Breast epithelium (tissue), 4 donors: ENCODE measurements at places on chromosomes 3 and 15.
A peak's percentile ranks its signal among the peaks of the same experiment; 100 is the strongest.

DNA sequence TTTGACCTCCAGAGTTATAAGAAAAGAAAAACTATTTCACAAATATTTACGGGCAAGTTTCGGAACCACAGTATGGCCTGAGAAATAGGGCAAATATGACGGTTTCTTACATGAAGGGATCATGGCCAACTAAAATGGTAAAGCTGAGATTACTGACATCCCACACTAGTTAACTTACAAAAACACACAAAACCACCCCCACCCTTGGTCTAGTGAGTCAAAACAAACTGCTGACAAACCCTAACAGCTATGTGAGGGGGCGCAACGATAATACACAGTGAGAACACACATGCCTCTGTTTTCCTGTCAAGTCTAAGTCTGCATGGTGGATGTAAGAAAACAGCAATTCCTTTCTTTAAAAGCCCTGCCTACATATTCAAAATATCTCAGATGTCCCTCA lies 32.3 kb downstream of the CBLB start:
- peak overlapping the region; percentile 53 for H3K27ac ChIP-seq
- H3K36me3 ChIP-seq: no peaks in the 10 kb centered on the region
- DNase-seq: no peak

- no peak overlapping the region for H3K4me3 ChIP-seq
- no peaks in the 10 kb centered on the region for H3K4me1 ChIP-seq
- no peak for DNase-seq
- H3K27me3 ChIP-seq: no peaks in the 10 kb centered on the region
These were observed 32.6 kb downstream of the ETFA start for GRCh38 chr15:76278651-76279050.

DNA sequence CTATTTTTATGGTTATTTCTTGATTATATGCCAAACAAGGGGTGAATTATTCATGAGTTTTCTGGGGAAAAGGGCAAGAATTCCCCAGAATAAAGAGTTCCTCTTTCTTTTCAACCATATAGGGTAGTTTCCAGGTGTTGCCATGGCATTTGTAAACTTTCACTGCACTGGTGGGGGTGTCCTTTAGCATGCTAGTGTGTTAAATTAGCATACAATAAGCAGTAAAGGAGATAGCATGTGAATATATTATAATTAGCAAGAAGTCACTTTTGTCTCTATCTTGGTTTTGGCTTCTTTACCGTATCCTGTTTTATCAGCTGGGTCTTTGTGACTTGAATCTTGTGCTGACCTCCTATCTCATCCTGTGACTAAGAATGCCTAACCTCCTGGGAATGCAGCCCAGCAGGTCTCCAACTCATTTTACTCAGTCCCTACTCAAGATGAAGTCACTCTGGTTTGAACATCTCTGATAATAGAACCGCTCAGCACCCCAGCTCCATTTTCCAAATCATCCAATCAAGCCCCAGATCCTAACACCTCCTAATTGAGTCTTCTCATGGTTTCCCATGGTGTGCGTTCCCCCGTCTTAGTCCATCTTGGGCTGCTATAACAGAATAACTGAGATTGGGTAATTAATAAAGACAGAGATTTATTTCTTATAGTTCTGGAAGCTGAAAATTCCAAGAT lies 3.4 kb upstream of the SELENOT start:
- no peak overlapping the region for H3K4me3 ChIP-seq
- no peaks in the 10 kb centered on the region for H3K27me3 ChIP-seq
- H3K36me3 ChIP-seq: no peaks in the 10 kb centered on the region
- no peak for DNase-seq
- H3K4me1 ChIP-seq: no peaks in the 10 kb centered on the region
- H3K27ac ChIP-seq: no peak overlapping the region

GRCh38 chr3:197283045-197283444 lies 15.4 kb downstream of the DLG1 start:
- H3K4me3 ChIP-seq: no peak overlapping the region
- H3K4me1 ChIP-seq: no peaks in the 10 kb centered on the region
- no peaks in the 10 kb centered on the region for H3K36me3 ChIP-seq
- H3K27me3 ChIP-seq: no peaks in the 10 kb centered on the region

DNA sequence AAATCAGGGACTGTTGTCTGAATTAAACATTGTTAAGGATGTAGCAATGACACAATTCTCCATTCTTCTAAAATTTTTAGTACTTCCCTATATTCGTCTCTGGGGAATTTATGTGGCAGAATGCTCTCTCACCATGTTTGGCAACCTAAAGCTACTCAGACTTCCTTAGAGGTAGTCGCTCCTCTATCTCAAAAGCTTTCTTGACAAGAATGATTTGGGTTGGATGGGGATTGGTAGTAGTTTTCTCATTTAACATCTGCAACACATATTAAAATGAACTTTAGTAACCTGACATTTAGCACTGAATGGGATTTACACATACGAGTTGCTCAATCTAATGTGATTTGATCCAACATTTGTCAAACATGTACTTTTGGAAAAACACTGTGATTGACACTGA lies 233.3 kb downstream of the RBMS3 start:
- no peaks in the 10 kb centered on the region for H3K36me3 ChIP-seq
- DNase-seq: no peak
- H3K4me1 ChIP-seq: peaks cover 10% of the 10 kb centered on the region
- peak overlapping the region; percentile 13 for H3K27ac ChIP-seq
- no peaks in the 10 kb centered on the region for H3K27me3 ChIP-seq
- H3K4me3 ChIP-seq: no peak overlapping the region

DNA sequence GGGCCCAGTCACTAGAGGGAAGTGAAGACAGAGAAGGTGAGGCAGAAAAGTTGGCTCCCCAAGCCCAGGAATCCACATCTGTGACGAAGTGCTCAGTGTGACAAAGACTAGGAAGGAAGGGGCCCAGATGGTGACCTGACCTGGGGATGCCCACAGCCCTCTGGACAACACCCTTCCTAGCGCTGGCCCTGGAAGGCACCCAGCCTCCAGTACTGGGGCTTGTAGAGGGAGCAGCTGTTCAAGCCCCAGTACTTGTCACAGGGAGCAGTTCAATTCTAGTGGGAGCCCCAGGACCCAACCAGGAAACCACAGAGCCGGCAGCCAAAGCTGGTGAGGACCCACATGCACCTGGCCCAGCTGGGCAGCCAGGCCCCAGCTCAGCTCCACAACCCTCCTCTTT lies 190.8 kb downstream of the XXYLT1 start:
- peak overlapping the region; percentile 20 for H3K4me3 ChIP-seq
- no peak for DNase-seq
- no peaks in the 10 kb centered on the region for H3K36me3 ChIP-seq
- peaks cover 14% of the 10 kb centered on the region for H3K4me1 ChIP-seq
- no peaks in the 10 kb centered on the region for H3K27me3 ChIP-seq

DNA sequence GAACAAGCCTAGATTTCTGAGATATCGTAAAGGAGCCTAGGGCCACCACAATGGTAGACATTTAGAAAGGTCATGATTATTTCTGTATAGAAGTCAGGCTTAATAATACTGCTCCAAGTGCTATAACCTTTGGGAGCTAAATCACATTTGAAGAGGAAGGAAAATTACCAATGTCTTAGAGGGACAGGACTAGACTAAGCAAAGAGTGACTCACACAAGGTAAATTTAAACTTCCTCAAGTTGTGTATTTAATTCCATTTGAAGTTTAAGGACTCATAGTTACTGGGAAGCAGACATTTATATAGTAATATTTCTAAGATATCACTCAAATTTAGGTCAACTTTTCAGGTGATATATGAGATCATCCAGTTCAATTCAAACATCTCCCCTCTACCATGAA lies 227.6 kb upstream of the MME start:
- H3K4me3 ChIP-seq: no peak overlapping the region
- H3K27ac ChIP-seq: no peak overlapping the region
- no peaks in the 10 kb centered on the region for H3K4me1 ChIP-seq
- DNase-seq: no peak

GRCh38 chr3:52070724-52071621 lies 14.6 kb upstream of the DUSP7 start:
- peaks cover 5% of the 10 kb centered on the region for H3K4me1 ChIP-seq
- H3K4me3 ChIP-seq: peak overlapping the region; percentile 15
- H3K27ac ChIP-seq: peak overlapping the region; percentile 77
- H3K27me3 ChIP-seq: no peaks in the 10 kb centered on the region
- no peak for DNase-seq

- no peaks in the 10 kb centered on the region for H3K27me3 ChIP-seq
- no peak overlapping the region for H3K27ac ChIP-seq
- DNase-seq: no peak
- no peaks in the 10 kb centered on the region for H3K4me1 ChIP-seq
- no peak overlapping the region for H3K4me3 ChIP-seq
- H3K36me3 ChIP-seq: no peaks in the 10 kb centered on the region
These were observed 77.6 kb downstream of the EDEM1 start for GRCh38 chr3:5264896-5265770.

GRCh38 chr3:152160350-152161011 lies 108.2 kb upstream of the MBNL1 start:
- H3K4me3 ChIP-seq: no peak overlapping the region
- no peaks in the 10 kb centered on the region for H3K27me3 ChIP-seq
- no peak overlapping the region for H3K27ac ChIP-seq

GRCh38 chr3:169245631-169246030 lies 417.9 kb downstream of the MECOM start:
- DNase-seq: no peak
- H3K4me1 ChIP-seq: no peaks in the 10 kb centered on the region
- no peak overlapping the region for H3K27ac ChIP-seq
- no peak overlapping the region for H3K4me3 ChIP-seq
- H3K27me3 ChIP-seq: peaks cover 2% of the 10 kb centered on the region
- H3K36me3 ChIP-seq: no peaks in the 10 kb centered on the region

- no peak overlapping the region for H3K27ac ChIP-seq
- no peak for DNase-seq
- H3K27me3 ChIP-seq: no peaks in the 10 kb centered on the region
These were observed 142.0 kb upstream of the ATP2B2 start for GRCh38 chr3:10647376-10647775.

DNA sequence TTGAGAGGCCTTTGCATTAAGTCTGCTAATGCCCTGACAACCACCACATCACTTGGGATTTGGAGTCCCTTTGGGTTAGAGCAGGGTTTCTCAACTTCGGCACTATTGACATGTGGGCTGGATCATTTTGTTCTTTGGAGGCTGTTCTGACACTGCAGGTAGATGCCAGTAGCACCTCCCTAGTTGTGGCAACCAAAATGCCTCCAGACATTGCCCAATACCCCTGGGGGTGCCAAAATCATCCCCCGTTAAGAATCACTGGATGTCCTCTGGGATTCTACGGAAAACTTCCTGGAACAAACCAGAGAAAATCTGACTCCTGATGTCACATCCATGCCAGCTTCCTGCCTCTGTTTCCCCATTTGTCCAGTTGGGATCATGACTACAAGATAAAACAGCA lies 37.2 kb upstream of the BLM start:
- no peak for DNase-seq
- H3K4me1 ChIP-seq: no peaks in the 10 kb centered on the region
- H3K27me3 ChIP-seq: no peaks in the 10 kb centered on the region
- H3K27ac ChIP-seq: peak overlapping the region; percentile 48
- H3K4me3 ChIP-seq: no peak overlapping the region
- H3K36me3 ChIP-seq: no peaks in the 10 kb centered on the region

DNA sequence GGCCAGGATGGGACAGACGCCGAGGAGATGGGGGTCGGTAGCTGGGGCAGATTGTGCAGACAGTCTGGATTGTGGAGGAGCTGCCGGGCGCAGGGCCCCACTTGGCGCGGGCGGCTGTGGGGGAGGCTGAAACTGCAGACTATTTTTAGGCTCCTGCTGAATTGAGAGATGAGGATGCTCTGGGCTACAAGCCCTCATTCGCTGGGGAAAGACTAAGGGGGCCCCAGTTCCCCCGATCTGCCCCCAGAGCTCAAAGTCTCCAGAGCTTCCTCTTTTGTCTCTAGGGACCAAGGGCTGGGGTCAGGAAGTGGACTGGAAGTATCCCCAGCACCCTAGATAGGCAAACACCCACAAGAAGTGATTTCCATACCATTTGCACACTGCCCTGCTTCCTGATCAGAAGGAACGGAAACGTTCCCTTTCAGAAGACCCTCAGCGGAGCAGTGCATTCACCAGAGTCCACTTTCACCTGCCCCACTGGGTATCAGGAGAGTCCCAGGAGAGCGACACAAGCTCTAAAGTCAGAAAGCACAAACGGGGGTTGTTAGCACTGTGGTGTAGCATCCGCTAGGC lies 29.7 kb downstream of the SEMA7A start:
- H3K36me3 ChIP-seq: no peaks in the 10 kb centered on the region
- DNase-seq: no peak
- no peak overlapping the region for H3K27ac ChIP-seq
- no peak overlapping the region for H3K4me3 ChIP-seq
- H3K4me1 ChIP-seq: no peaks in the 10 kb centered on the region

DNA sequence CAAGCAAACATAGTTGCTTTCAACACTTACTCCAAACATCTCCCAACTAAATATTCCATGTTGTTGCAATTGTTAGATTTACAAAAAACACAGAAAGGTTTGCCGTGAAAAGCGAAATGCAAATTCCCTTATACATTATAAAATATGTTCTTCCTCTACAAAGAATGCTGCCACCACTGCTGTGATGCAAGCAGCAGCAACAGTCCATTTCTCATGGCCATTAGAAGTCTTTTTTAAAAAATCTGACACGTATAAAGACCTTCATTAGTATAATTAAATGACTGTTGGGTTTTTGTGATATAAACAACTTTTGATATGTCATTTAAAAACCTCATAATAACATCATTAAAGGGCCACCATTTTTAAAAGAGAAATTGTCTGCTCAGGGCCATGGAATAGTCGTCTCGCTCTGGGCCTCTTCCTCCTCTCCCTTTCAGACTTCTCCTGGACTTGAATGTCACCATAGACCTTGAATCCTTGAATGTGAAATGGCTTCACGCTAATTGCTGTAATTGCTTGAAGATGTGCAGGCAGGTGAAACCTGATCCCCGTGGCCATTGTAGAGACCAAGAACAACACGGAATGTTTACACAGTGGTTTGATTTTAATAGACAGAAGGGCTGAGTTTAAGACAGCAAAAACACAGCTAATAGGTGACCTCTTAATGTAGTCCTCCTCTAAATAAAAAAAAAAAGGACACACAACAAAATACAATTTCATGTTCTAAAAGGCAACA lies 450.4 kb downstream of the FOXP1 start:
- peaks cover 6% of the 10 kb centered on the region for H3K4me1 ChIP-seq
- H3K36me3 ChIP-seq: no peaks in the 10 kb centered on the region
- DNase-seq: no peak

DNA sequence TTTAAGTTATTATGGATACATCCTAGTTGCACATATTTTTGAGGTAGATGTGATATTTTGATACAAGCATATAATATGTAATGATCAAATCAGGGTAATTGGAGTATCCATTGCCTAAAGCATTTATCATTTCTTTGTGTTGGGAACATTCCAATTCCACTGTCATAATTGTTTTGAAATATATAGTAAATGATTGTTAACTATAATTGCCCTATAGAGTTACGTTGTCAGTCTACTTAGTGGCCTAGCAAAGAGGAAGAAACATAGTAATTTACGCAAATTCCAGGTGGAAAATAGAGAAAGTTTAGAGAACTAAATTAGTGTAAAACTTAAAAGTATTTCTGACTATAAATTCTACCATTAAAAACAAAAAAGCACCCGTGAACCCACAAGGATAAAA lies 24.9 kb downstream of the NXPE3 start:
- H3K4me3 ChIP-seq: no peak overlapping the region
- no peak overlapping the region for H3K27ac ChIP-seq
- no peaks in the 10 kb centered on the region for H3K36me3 ChIP-seq
- H3K4me1 ChIP-seq: no peaks in the 10 kb centered on the region
- no peaks in the 10 kb centered on the region for H3K27me3 ChIP-seq
- no peak for DNase-seq

GRCh38 chr3:141498598-141499223 lies 11.9 kb downstream of the RASA2 start:
- no peaks in the 10 kb centered on the region for H3K36me3 ChIP-seq
- peak overlapping the region; percentile 2 for H3K4me3 ChIP-seq

GRCh38 chr15:39367596-39367995 lies 213.3 kb upstream of the THBS1 start:
- no peak overlapping the region for H3K4me3 ChIP-seq
- DNase-seq: no peak
- H3K27me3 ChIP-seq: no peaks in the 10 kb centered on the region
- H3K36me3 ChIP-seq: no peaks in the 10 kb centered on the region
